GM06990 (cell line): ENCODE measurements at places on chromosomes 2 and 18.
A peak's percentile ranks its signal among the peaks of the same experiment; 100 is the strongest.

GRCh38 chr2:14199040-14199439 is 433.5 kb upstream of the LRATD1 start:
- no peak for DNase-seq

GRCh38 chr2:178805457-178805856 is 1.8 kb downstream of the TTN start:
- no peak for DNase-seq

DNA sequence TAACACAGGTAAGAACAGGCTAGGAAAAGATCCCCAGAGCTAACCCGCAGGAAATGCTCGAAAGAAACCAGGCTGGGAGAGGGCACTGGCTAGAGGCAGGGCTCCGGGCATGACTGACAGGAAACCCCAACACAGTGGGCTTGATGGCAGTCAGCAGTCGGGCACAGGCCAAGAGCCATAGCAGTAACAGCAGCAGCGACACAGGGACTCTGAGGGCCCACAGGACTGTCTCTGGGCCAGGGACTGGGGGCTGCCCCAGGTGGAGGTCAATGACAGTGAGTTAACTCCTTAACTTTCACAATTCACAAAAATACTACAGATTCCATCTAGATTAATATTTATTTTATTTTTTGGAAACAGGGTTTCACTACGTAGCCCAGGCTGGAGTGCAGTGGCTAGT is 37.3 kb upstream of the ASPRV1 start:
- DNase-seq = no peak

- no peak for DNase-seq
Measured at GRCh38 chr2:53235836-53236582, 531.6 kb upstream of the CHAC2 start.

DNA sequence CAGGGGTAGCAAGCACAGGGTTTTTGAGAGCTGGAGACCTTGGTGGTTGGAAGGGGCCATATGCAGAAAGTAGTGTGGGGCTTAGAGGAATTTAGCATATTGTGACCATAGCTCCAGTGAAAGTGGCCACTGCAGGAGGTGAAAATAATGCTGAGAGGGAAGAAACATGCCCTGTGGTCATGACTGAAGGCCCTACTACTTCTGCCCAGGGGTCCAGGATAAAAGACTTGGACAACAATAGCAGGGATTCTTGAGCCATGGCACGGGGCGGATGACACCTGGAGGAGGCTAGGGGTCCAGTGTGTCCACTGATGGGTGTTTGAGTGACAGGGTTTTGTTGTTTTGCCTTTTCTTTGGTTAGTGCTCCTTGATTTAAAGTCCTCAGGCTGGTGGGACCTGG is 694.6 kb downstream of the CPS1 start:
- no peak for DNase-seq

- no peak for DNase-seq
Measured at GRCh38 chr2:128776461-128777195, 458.0 kb upstream of the HS6ST1 start.

- DNase-seq = peak; percentile 29
Measured at GRCh38 chr2:69453475-69454129, 16.4 kb upstream of the NFU1 start.

DNA sequence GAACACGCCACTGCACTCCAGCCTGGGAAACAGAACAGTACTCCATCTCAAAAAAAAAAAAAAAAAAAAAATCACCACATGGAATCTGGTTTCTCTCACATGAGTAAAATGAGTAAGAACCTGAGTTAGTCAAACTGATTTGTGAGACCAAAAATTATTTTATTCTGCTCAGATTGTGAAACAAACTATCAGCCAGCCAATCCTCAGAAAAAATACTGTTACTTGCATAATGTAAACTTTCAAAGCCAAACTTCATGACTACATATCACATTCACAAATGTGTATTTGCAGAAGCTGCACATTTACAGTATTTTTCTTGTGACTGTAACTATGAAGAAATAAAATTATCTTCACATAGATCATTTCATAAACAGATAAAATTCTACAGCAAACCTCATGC is 23.2 kb downstream of the SUMO1 start:
- DNase-seq = no peak

GRCh38 chr2:120750488-120751210 is 15.0 kb downstream of the GLI2 start:
- DNase-seq = no peak
